ENCODE measurements at places on chromosomes 2 and 18.
A peak's percentile ranks its signal among the peaks of the same experiment; 100 is the strongest.

DNA sequence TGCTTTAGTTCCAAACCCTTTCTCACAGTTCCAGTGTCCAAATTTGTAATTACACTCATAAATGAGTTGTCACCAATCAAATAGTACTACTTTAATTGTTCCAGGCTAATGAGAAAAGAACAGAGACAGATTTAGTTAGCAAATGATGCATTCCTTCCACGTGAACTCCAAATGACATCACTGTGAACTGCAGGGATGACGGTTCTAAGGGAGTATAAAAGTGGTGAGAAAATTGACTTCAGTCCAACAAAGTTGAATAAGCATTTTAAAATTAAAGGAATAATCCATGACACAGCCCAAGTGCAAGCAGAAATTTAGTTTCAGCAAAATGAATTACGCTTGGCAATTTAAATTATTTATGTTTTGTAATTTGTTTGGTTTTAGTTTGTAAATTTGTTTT lies 102.0 kb upstream of the LRATD1 start:
- no peak for DNase-seq

GRCh38 chr18:69022426-69022825 lies 224.5 kb downstream of the CCDC102B start:
- peak; percentile 42 for DNase-seq

DNA sequence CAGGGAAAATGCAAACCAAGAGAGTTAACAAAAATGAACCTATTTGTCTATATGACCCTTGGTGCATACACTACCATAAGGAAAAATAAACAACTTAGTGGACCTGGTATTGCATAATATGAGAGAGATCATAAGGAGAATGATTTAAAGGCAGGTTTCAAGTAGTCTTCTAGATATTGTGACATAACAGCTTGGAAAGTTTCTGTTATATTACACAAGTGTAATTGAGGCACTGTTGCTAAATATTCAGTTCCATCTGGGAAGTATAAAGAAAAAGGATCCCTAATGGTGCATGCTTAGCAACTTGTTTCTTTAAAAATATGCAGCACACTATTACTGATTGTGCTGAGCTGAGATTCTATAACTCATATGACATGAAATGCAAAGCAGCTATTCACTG lies 252.2 kb upstream of the SPHKAP start:
- DNase-seq, result no peak

DNA sequence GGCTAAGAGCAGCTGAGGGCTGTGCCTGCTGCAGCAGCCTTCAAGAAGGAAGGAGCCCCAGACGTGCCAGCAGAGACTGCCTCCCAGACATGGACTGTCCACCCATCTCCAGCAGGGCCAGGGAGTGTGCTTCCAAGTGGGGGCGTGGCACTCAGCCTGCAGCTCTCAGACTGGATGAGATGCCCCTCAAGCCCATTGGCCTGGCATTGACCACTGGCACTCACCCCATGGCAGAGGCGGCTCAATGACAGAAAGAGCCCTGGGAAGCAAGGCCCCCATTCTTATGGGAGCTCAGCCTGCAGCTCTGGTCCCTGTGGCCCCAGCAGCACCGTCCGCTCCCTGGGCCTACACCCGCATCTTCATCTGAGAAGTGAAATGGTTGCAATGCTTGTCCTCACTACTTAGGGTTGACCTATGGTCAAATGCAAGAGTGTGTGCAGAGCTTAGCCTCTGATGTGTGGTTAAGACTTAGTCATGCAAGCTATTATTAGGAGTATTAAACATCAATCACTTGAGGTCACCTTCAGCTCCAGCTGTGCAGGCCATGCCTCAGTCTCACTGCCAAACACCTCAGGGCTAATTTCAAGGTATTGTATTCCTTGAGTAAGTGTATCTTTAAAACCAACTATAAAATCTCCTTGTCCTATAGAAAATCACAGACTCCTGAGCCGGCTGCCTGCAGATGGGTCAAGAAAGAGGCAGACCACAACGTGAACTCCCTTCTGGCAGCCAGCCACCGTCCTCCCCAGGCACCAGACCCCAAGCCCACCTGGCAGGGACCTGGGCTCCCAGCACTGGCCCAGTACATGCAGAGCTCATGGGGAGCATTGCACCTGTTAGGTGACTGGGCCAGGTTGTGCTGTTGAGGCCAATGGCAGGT lies 194.8 kb downstream of the NDUFA10 start:
- no peak for DNase-seq

GRCh38 chr18:62585274-62586150 lies 62.7 kb downstream of the ZCCHC2 start:
- DNase-seq, result no peak

DNA sequence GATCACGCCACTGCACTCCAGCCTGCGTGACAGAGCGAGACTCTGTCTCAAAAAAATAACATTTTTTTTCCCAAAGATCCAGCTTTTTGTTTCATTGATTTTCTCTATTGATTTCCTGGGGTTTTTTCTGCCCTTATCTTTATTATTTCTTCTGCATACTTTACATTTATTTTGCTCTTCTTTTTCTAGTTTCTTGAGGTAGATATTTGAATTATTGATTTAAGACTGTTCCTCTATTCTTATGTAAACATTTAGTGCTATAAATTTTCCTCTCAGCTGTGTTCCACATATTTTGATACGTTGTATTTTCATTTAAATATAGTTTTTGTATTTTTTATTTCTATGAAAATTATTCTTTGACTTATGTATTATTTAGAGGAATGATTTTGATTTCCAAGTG lies 89.8 kb downstream of the TEX51 start:
- DNase-seq, result no peak

GRCh38 chr18:2848247-2849246 lies 1.7 kb downstream of the EMILIN2 start:
- DNase-seq, result no peak

- DNase-seq, result no peak
Measured at GRCh38 chr18:48375150-48375800, 33.9 kb downstream of the ZBTB7C start.

- DNase-seq, result no peak
Measured at GRCh38 chr18:5914951-5915350, 19.6 kb upstream of the TMEM200C start.

Measured in retinal pigment epithelial cell (primary cell).